ENCODE measurements at places on chromosomes 7 and 10. TPM values are rescaled to one million over a fixed set of nuclear protein-coding genes. Genes with fewer than 3 reads are reported as not detected.

The LLCFC1 gene
- total RNA-seq: not detected

The FAM241B gene
- total RNA-seq: not detected

The TMEM270 gene
- total RNA-seq: not detected

The CCDC201 gene
- total RNA-seq: not detected

The MALRD1 gene
- 0.20 TPM for total RNA-seq

The LIPJ gene
- total RNA-seq: 0.73 TPM

The SFRP4 gene
- total RNA-seq: under 0.01 TPM

The SRRM3 gene
- total RNA-seq: 0.98 TPM

The OR2AE1 gene
- not detected for total RNA-seq

The KLF14 gene
- total RNA-seq: 0.37 TPM

The SYT15 gene
- total RNA-seq: under 0.01 TPM

The EN2 gene
- not detected for total RNA-seq

The CALN1 gene
- total RNA-seq: not detected

The VSIR gene
- total RNA-seq: 15.2 TPM

The SPDYE6 gene
- not detected for total RNA-seq

The DNAJC1 gene
- total RNA-seq: 27.6 TPM

The CRHR2 gene
- not detected for total RNA-seq

The MIOS gene
- total RNA-seq: 36.7 TPM

The FMC1 gene
- total RNA-seq: 6.8 TPM

The CCL24 gene
- not detected for total RNA-seq

The CYP3A5 gene
- 4.0 TPM for total RNA-seq

The ACHE gene
- total RNA-seq: not detected

The CYP3A7 gene
- not detected for total RNA-seq

The GCK gene
- total RNA-seq: 1.6 TPM

The CSTF2T gene
- total RNA-seq: 20.9 TPM

The IFIT1 gene
- 5.5 TPM for total RNA-seq

The DDX50 gene
- total RNA-seq: 40.4 TPM

The GAD2 gene
- not detected for total RNA-seq

The STOX1 gene
- total RNA-seq: under 0.01 TPM

The FAM237B gene
- total RNA-seq: under 0.01 TPM

The PPP1R3C gene
- total RNA-seq: 2.6 TPM

The CHST15 gene
- 10.7 TPM for total RNA-seq

The SLC39A12 gene
- total RNA-seq: not detected

The SPDYE9 gene
- not detected for total RNA-seq

The CXCL12 gene
- total RNA-seq: 0.20 TPM
